ENCODE measurements at places on chromosomes 6 and 20.

DNA sequence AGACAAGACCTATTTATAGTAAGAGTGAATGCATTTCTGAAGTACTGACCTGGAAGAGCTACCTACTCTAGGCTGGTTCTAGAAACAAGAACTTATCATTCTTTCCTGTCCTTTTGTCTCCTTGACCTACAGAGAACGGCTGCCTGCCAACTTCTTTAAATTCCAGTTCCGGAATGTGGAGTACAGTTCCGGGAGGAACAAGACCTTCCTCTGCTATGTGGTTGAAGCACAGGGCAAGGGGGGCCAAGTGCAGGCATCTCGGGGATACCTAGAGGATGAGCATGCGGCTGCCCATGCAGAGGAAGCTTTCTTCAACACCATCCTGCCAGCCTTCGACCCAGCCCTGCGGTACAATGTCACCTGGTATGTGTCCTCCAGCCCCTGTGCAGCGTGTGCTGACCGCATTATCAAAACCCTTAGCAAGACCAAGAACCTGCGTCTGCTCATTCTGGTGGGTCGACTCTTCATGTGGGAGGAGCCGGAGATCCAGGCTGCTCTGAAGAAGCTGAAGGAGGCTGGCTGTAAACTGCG lies 8.3 kb downstream of the APOBEC2 start:
- DNase-seq: no peak

- peak; percentile 27 for DNase-seq
These were observed 113.8 kb downstream of the PRND start for GRCh38 chr20:4835244-4836177.

- no peak for DNase-seq
These were observed 43.9 kb upstream of the B4GALT5 start for GRCh38 chr20:49757597-49757996.

GRCh38 chr20:63961664-63962425 lies 5.6 kb upstream of the UCKL1 start:
- peak; percentile 46 for DNase-seq
